HuH-7.5 (cell line): ENCODE measurements at places on chromosomes 11 and 22.

GRCh38 chr22:29475550-29475949 is 4.5 kb upstream of the NEFH start:
- DNase-seq, result no peak

DNA sequence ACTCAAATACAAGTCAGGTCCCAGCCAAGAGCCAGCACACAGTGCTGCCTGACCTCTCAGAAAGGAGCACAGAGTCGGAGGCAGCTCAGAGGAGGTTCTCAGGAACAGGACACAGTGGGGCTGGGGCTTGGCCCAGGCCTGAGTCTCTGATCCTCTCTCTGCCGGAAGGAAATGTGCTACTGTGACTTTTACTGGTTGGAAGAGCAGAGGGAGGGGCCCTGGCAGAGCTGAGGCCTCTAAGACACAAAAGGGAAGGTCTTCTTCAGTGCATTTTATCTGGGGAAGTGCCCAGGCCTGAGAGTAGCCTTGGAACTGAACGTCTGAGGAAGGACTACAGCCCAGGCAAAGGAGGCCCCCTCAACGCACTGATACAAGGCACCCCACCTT is 16.2 kb upstream of the CASTOR1 start:
- DNase-seq, result no peak

GRCh38 chr11:59174664-59175033 is 2.7 kb downstream of the DTX4 start:
- no peak for DNase-seq

DNA sequence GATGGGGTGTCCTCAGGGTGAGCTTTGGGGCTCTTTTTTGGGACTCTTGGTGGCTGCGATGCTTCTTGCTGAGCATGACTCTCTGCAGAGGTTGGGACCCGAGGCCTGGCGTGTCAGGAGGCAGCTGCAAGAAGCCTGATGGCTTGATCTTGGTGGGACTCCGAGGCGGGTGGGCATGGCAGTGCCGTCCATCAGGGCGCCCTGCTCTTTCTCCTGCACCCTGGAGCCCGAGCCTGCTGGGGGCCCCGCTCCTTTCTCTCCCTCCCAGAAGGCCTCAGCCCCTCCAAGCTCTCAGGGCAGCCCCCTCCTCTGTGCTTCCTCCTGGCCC is 432.7 kb downstream of the TBC1D22A start:
- DNase-seq, result no peak

GRCh38 chr11:28231475-28231874 is 123.3 kb downstream of the METTL15 start:
- DNase-seq, result no peak

DNA sequence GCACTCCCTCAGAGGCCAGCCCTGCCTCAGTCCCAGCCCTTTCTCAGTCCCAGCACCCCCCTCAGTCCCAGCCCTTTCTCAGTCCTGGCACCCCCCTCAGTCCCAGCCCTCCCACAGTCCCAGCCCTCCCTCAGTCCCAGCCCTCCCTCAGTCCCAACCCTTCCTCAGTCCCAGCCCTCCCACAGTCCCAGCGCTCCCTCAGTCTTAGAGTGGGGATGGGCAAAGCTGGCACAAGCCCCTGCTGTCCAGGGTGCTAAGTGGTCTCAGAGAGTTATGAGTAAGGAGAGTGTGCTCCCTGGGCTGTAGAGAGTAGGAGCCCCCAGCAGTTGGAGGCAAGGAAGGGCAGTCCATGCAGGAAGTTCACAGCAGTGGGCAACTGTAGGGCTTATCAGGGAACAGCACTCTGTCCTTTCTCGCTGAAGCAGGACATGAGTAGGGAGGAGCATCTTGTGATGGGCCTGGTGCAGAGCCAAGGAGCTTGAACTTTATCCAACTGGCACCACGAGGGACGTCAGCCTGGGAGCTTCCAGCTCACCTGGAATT is 51.4 kb upstream of the CRYBB3 start:
- no peak for DNase-seq

DNA sequence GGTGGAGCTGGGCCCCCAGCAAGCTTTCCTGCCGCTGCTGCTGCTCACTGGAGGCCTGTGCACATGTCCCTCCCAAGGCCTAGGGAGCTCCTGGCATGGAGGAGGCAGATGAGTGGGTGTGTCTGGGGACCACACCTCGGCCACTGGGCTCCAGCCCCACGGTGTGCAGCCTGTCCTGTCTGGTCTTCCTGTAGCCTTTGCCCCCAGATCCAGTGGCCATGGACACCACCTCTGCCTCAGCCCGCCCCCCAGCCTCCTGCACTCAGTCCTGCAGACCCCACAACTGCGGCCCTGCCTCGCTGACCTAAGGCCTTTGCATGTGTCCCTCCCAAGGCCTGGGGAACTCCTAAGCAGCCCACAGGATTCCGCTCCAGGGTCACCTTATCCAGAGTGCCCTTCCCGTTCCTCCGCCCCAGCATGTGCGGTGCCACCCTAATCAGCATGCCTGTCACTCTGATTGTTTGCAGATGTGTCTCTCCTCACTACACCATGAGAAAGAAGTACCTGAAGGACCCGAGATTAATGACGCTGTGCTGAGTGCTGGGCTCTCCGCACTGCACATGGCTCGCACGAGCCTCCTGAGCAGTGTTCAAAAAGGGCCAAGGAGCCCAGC is 8.6 kb downstream of the GAL start:
- DNase-seq, result no peak

GRCh38 chr11:116993599-116993998 is 104.6 kb downstream of the SIK3 start:
- DNase-seq, result no peak

- DNase-seq, result no peak
Measured at GRCh38 chr11:6200975-6201374, 2.0 kb downstream of the OR52W1 start.

GRCh38 chr11:68099474-68100405 is 21.4 kb downstream of the CHKA start:
- peak; percentile 72 for DNase-seq

GRCh38 chr22:41642331-41643110 is 21.4 kb downstream of the XRCC6 start:
- no peak for DNase-seq

- no peak for DNase-seq
Measured at GRCh38 chr11:45834298-45834756, 12.9 kb upstream of the CRY2 start.

DNA sequence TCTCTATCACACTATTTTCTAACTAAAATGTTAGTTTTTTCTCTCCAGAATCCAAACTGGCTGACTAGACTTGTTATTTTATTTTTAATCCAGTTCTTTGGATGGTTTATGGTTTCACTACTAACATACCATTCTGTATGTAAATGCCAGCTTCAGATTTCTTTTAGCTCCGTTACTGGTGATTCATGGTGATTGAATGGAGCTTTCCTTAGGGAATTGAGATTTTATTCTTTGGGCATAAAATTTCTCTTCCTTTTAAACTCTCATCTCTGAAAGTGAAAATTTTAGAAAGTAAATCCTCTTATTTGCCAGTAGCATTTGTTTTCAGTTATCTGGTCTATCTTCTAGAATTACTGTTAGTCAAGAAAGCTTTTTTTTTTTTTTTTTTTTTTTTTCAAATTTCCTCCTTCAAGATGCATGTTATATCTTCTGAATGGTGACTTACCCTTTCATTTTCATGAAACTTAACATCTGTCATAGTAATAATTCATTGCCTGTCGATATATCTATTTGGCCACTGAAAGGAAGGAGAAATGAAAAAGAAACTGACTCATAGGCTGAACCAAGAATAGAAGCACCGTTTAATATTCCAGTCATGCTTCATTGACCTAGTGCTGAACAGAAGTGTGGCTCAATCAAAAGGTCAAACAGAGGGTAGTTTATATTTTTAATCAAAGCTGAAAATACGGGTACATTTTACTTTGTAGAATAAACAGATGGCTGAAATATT is 6.4 kb downstream of the ENDOD1 start:
- no peak for DNase-seq

DNA sequence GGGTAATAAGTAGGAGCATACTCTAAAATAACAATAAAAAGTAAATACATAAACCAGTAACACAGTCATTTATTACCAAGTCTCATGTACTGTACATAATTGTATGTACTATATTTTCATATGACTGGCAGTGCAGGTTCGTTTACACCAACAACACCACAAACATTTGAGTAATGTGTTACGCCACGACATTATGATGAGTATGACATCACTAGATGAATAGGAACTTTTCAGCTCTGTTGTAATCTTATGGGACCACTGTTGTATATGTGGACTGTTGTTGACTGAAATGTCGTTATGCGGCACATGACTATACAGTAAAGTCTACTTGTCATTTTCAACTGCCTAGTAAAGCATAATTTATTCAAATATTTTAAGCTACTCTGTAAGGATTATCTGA is 18.6 kb downstream of the KIF18A start:
- DNase-seq, result no peak

- no peak for DNase-seq
Measured at GRCh38 chr11:56876621-56877275, 112.0 kb upstream of the OR5AK2 start.

DNA sequence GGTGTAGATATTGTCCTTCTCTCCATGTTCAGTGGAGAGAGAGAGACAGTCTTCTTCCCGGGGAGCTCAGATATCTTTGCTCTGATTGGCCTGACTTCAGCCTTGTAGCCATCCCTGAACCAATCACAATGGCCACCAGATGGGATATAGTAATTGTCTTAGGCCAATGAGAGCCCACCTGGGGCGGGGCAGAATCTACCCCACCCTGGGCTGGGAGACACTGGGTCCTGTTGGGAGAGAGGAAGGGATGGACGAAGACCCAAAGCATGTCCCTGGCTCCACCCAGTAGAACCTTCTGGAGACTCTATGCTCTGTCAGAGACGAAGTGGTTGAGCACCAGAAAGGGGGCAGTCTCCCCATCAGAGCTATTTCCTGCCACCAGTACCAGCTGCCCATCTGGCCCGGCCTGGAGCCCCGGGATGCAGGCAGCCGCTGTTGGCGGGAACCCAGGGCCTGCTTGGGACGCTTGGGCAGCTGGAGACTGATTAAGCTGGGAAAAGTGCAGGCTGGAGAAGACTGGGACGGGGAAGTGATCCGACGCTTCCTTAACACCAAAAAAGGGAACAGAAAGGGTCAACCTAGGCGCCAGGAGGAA is 31.6 kb upstream of the CBX7 start:
- no peak for DNase-seq

GRCh38 chr11:47270331-47271271 is 668 bp downstream of the MADD start:
- peak; percentile 29 for DNase-seq

DNA sequence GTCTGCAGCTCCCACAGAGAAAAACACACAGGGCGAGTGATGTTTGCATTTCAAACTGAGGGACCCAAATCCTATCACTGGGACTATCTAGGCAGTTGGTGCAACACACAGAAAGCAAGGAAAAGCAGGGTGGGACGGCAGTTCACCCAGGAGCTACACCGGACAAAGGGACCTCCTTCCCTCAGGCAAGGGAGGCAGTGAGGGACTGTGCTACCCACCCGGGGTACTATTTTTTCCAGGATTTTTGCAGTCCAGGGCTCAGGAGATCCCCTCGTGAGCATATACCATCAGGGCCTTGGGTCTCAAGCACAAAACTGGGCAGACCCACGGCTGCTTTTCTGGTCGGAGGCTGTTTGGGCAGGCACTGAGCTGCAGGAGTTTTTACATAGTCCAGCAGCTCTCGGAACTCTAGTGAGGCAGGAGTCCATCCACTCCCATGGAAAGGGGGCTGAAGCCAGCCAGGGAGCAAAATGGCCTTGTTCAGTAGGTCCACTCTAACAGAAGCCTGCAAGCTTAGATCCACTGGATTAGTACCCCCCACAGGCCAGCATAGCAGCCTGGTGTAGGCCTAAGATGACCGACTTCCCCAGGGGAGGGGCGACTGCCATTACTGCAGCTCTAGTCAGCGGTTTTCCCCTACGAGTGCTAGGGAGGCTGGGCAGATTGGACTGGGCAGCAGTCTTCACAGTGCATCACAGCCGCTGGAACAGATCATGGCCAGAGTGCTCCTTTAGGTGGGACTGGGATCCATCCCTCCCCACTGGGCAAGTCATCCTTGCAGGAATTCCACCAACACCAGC is 28.2 kb downstream of the CARD18 start:
- no peak for DNase-seq

DNA sequence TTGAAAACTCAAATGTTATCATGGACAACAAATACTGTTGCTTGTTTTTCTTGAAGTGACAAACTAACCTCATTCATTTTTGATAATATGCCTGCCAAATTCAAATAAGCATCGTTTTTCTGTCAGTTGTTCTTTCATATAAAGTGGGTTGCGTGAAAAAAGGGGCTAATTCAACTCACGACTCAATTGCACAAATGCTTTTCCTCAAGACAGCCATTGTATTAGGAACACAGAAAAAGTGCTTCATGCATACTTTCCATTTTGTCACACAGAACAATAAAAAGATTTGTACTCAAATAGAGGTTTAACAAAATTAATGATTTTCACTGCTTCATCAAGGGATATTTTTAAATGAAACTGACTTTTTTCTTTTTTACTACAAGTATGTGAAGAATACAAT is 94.6 kb upstream of the ALKBH3 start:
- no peak for DNase-seq

DNA sequence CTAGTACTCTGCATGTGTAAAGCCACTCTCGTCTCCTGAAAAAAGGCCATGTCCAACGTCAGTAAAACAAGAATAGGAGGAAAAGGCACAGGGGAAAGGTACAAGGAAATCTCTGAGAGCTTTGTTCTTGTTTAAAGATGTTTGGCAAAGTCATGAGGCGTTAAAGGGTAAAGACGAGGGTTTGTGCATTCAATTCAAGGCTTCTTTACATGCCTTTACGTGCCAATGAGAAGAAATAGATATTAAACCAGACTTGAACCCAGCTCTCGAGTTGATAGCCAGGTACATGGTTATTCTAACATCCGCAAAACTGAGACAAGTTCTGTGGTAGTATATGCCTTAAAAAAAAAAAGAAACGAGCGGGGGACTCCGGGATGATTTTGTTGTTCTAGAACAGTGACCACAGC is 704 bp upstream of the CFL1 start:
- no peak for DNase-seq

DNA sequence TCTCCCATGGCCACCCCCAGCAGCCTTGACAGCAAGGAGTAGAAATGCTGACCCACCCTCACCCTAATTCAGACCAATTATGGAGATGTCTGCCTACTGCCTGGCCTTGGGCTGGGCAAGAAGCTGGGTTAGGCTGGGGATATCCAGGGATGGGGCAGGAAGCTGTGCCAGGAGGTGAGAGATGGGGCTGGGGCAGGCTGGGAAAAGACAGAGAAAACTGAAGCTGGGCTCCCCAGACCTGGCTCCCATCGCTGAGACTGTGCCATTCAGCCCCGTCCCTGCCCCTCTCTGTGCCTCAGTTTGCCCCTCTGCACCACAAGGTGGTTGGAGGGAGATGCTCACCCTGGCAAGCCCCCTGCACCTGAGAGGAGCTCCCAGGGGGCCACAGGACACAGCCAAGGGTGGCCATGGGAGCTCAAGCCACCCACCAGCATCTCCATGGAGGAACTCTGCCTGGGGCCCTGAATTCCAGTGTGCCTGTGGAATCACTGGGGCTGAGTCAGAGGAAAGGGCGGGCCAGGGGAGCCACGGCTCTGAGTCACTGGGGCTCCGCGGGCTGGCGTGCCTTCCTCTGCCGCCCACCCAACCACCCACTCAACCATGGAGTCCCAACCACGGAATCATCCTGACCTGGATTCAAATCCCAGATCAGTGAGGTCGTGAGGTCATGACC is 6.0 kb upstream of the CARD10 start:
- DNase-seq, result no peak
